ENCODE measurements at places on chromosomes 12 and 14.

- no peak for DNase-seq
Measured at GRCh38 chr12:99455350-99456035, 192.1 kb upstream of the GARIN6 start.

GRCh38 chr14:59761851-59762250 lies 108.7 kb downstream of the RTN1 start:
- no peak for DNase-seq

GRCh38 chr14:38951451-38951850 lies 151.6 kb downstream of the SEC23A start:
- no peak for DNase-seq

- no peak for DNase-seq
Measured at GRCh38 chr14:64816221-64816783, 63.4 kb downstream of the SPTB start.
